A673 (cell line): ENCODE measurements at places on chromosomes 12 and 14. TPM values are rescaled to one million over a fixed set of nuclear protein-coding genes. Genes with fewer than 3 reads are reported as not detected.
A peak's percentile ranks its signal among the peaks of the same experiment; 100 is the strongest.

- H3K27ac ChIP-seq: peak overlapping the region; percentile 68
- peak overlapping the region; percentile 85 for H3K4me3 ChIP-seq
- DNase-seq: peak; percentile 70
- H3K27me3 ChIP-seq: no peaks in the 10 kb centered on the region
- no peaks in the 10 kb centered on the region for H3K36me3 ChIP-seq
- peaks cover 8% of the 10 kb centered on the region for H3K4me1 ChIP-seq
Observed at GRCh38 chr12:100574187-100575074, 947 bp downstream of the GAS2L3 start.

DNA sequence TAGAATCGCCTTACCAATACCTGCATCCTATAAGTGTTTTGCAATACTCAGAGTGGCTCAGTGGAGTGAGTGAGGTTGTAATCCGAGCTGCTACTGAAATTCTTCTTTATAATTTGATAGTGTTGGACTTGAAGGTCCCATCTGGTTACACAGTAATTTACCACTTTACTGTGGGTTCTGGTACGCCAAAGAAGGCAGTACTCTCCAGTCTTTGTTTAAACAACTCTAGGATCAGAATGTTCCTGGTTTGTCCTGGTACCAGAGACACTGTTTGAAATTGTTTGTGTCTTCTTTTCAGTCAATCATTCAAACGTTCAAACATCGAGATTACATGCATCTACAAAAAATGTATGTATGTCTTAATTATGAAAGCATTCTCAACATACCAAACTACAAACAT lies 51.3 kb upstream of the AMN1 start:
- DNase-seq: no peak
- no peaks in the 10 kb centered on the region for H3K4me1 ChIP-seq
- no peaks in the 10 kb centered on the region for H3K36me3 ChIP-seq
- no peak overlapping the region for H3K4me3 ChIP-seq

GRCh38 chr14:89025561-89026236 lies 201.2 kb downstream of the TTC8 start:
- H3K4me3 ChIP-seq: no peak overlapping the region
- no peaks in the 10 kb centered on the region for H3K4me1 ChIP-seq
- H3K27ac ChIP-seq: no peak overlapping the region
- DNase-seq: peak; percentile 30

DNA sequence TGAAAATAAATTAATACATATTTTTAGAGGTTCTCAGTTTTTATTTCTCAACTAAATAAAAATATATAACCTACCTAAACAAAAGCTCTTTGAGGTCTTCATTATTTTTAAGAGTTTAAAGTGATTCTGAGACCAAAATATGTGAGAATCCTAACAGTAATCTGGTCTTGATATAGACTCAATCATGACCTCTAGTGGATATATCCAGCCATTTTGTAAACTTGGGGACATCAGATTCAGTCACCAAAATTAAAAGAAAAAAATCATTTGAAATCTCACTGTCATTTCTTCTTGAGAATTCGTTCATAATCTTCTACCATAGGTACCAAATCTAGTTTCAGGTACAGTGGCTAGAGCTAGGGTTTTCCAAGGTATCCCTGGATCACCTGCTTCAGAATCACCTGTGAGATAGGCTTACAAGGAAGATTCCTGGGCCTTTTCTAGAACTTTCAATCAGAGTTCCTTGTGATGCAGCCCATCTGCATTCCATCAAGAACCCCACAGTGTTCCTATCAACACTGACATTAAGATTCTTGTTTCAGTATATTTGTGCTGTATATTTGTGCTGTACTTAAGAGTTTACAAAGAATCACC lies 214.9 kb downstream of the ADAMTS20 start:
- DNase-seq: peak; percentile 42
- H3K27me3 ChIP-seq: no peaks in the 10 kb centered on the region
- no peak overlapping the region for H3K27ac ChIP-seq
- H3K4me1 ChIP-seq: no peaks in the 10 kb centered on the region

GRCh38 chr12:3222979-3223378 lies 145.8 kb downstream of the TSPAN9 start:
- H3K36me3 ChIP-seq: no peaks in the 10 kb centered on the region
- no peak overlapping the region for H3K4me3 ChIP-seq
- DNase-seq: no peak
- H3K27me3 ChIP-seq: no peaks in the 10 kb centered on the region

GRCh38 chr14:61575551-61576150 lies 119.7 kb upstream of the HIF1A start:
- no peak overlapping the region for H3K4me3 ChIP-seq
- H3K27ac ChIP-seq: no peak overlapping the region
- no peaks in the 10 kb centered on the region for H3K27me3 ChIP-seq
- H3K36me3 ChIP-seq: no peaks in the 10 kb centered on the region
- peaks cover 16% of the 10 kb centered on the region for H3K4me1 ChIP-seq

GRCh38 chr12:77151030-77151429 lies 85.7 kb upstream of the E2F7 start:
- DNase-seq: no peak
- peaks cover 11% of the 10 kb centered on the region for H3K27me3 ChIP-seq
- H3K36me3 ChIP-seq: no peaks in the 10 kb centered on the region
- H3K4me3 ChIP-seq: no peak overlapping the region
- H3K4me1 ChIP-seq: no peaks in the 10 kb centered on the region

GRCh38 chr14:88849716-88850115 lies 25.3 kb downstream of the TTC8 start:
- no peak overlapping the region for H3K27ac ChIP-seq
- DNase-seq: no peak
- H3K4me3 ChIP-seq: no peak overlapping the region
- H3K4me1 ChIP-seq: peaks cover 12% of the 10 kb centered on the region
- no peaks in the 10 kb centered on the region for H3K27me3 ChIP-seq

DNA sequence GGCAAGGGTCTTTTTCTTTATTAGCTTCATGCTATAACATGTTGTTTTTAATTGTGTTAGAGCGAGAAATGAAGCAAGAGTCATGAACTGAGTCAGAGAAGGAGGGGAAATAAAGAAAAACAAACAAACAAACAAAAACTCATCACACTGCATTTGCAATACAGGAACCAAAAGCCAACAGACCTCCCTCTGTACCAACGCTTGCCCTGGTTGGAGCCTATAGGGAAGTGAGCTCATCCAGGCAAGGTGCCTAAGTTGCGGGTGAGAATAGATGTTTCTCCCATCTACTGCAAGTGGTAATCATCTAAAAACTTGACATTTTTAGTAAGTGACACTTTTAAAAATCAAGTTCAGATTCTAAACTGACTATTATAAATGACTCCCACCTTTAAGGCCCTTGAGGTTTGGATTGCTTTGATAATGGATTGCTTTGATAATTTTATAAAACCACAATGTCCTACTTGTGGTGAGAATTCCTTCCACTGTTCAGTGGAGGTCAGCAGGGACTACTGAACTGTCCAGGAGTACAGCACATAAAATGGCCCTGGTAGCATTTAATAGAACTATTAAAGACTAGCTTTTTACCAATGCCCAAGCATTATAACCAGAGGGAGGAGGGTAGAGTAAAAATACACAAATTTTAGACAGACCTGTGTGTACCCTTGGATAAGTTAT lies 31.3 kb downstream of the SLC38A1 start:
- no peak overlapping the region for H3K4me3 ChIP-seq
- no peak overlapping the region for H3K27ac ChIP-seq
- DNase-seq: no peak
- H3K36me3 ChIP-seq: no peaks in the 10 kb centered on the region
- H3K27me3 ChIP-seq: no peaks in the 10 kb centered on the region
- H3K4me1 ChIP-seq: peaks cover 8% of the 10 kb centered on the region

DNA sequence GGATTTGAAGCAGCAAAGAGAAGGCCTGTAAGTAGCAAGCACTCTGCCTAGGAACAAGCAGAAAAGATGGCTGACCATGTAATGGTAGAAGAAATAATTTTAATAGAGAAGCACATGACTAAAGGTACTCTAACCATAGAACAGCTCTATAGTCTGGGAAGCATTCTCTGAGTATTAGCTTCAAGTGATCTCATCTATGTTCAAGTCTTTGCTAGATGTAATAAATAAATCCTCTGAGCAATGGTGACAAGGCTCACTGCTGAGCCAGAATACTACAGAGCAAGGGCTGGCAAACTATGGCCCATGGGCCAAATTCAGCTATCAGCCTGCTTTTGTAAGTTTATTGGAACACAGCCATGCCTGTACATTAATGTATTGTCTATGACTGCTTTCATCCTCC lies 84.8 kb downstream of the PEBP1 start:
- peak; percentile 12 for DNase-seq
- no peak overlapping the region for H3K27ac ChIP-seq
- no peak overlapping the region for H3K4me3 ChIP-seq
- H3K4me1 ChIP-seq: no peaks in the 10 kb centered on the region
- no peaks in the 10 kb centered on the region for H3K36me3 ChIP-seq

- peaks cover 58% of the 10 kb centered on the region for H3K4me1 ChIP-seq
- H3K4me3 ChIP-seq: no peak overlapping the region
- no peak for DNase-seq
- H3K36me3 ChIP-seq: peaks cover 42% of the 10 kb centered on the region
- no peaks in the 10 kb centered on the region for H3K27me3 ChIP-seq
Observed at GRCh38 chr12:65853489-65854157, 29.3 kb downstream of the HMGA2 start.

DNA sequence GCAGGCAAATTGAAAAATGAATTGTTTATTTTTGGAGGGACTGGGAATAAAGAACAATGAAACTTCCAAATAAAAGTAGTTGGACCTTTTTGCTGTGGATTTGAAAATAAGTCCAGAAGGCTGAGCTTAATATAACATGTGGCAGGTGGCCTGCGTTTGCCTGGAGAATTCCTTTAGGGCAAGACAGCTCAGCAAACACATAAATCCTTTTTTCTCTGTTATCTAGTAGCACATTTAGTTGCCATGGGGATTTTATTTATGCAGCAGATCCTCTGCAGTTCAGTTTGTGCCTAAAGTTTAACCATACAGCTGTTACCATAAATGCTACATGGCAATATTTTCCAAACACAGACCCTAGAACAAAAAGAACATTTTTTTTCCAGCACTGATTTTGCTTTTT lies 180.0 kb downstream of the NPAS3 start:
- H3K4me3 ChIP-seq: no peak overlapping the region
- peak overlapping the region; percentile 4 for H3K27ac ChIP-seq
- H3K27me3 ChIP-seq: no peaks in the 10 kb centered on the region

- H3K36me3 ChIP-seq: no peaks in the 10 kb centered on the region
- DNase-seq: peak; percentile 21
- H3K4me3 ChIP-seq: no peak overlapping the region
- no peaks in the 10 kb centered on the region for H3K27me3 ChIP-seq
Observed at GRCh38 chr12:112121780-112122565, 3.4 kb upstream of the TRAFD1 start.

DNA sequence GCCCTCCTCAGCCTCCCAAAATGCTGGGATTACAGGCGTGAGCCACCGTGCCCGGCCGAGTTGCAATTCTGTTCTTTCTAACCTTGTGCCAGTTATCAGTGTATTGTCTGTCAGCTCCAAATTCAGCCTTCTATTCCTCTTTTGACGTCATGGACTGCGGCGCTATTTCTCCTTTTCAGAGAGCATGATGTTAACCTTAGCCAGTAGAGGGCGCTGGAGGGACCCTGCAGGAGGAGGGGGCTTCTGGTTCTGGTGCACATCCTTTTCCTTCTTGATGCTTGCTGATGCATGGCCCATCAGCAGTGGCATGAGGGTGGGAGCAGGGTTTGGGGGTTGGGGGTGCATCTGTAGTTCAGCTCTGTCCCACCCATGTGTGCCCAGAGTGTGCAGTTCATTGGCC lies 179.3 kb upstream of the RMST start:
- H3K36me3 ChIP-seq: no peaks in the 10 kb centered on the region
- H3K4me3 ChIP-seq: no peak overlapping the region
- H3K27me3 ChIP-seq: no peaks in the 10 kb centered on the region
- no peaks in the 10 kb centered on the region for H3K4me1 ChIP-seq

GRCh38 chr14:28142400-28143015 lies 624.1 kb upstream of the FOXG1 start:
- DNase-seq: peak; percentile 2
- no peak overlapping the region for H3K27ac ChIP-seq
- no peaks in the 10 kb centered on the region for H3K4me1 ChIP-seq
- no peaks in the 10 kb centered on the region for H3K36me3 ChIP-seq
- no peak overlapping the region for H3K4me3 ChIP-seq

GRCh38 chr12:78359520-78359919 lies 505.1 kb upstream of the SYT1 start:
- H3K4me3 ChIP-seq: no peak overlapping the region
- no peaks in the 10 kb centered on the region for H3K4me1 ChIP-seq
- no peak overlapping the region for H3K27ac ChIP-seq

DNA sequence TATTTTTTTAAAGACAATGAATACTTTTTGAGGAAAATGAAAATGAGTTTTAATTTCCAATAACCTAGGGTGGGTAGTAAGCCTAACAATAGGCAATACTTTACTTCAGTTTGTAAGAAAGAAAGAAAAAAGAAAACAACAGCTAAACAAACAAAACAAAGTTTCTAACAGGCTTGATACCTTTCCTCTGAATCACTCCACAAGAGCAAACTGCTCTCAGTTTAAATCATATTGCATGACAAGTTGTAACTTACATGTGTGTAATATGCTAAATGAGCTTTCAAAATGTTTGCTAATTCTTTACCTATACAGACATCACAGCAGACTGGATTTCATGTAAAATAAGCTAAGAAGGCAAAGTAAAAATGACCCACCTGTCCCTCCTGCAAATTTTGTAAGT lies 6.7 kb upstream of the LMO3 start:
- H3K4me1 ChIP-seq: peaks cover 42% of the 10 kb centered on the region
- no peak overlapping the region for H3K4me3 ChIP-seq
- H3K36me3 ChIP-seq: no peaks in the 10 kb centered on the region
- H3K27ac ChIP-seq: no peak overlapping the region

Gene CREBL2
- total RNA-seq: 15.4 and 17.8 TPM in 2 replicates

Gene ETV6
- 27.4 and 32.4 TPM in 2 replicates for total RNA-seq

Gene SERPINA9
- not detected in 2 replicates for total RNA-seq

Gene PPP4R4
- total RNA-seq: 0.88 and 1.2 TPM in 2 replicates

Gene IAPP
- not detected in 2 replicates for total RNA-seq

Gene RNF212B
- total RNA-seq: not detected in 2 replicates
